ENCODE measurements at places on chromosomes 11 and 22.

DNA sequence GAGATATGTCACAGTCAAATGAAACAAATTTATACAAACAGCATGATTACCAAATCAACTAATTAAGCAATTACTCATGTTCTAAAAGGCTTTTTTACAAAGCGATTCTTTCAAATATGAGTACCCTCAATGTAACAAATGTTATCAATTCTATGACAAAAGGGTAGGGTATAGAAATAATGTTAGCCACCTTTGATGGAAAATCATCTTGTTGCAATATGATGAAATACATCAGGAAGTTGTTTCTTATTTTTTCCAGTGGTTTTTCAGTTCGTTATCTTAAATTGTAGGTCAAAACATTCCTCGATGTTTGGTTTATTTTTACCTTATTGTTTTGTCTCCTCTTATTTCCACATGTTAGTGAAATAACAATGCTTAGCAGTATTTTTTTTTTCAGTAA lies 6.5 kb downstream of the ARHGEF12 start:
- no peak for DNase-seq

DNA sequence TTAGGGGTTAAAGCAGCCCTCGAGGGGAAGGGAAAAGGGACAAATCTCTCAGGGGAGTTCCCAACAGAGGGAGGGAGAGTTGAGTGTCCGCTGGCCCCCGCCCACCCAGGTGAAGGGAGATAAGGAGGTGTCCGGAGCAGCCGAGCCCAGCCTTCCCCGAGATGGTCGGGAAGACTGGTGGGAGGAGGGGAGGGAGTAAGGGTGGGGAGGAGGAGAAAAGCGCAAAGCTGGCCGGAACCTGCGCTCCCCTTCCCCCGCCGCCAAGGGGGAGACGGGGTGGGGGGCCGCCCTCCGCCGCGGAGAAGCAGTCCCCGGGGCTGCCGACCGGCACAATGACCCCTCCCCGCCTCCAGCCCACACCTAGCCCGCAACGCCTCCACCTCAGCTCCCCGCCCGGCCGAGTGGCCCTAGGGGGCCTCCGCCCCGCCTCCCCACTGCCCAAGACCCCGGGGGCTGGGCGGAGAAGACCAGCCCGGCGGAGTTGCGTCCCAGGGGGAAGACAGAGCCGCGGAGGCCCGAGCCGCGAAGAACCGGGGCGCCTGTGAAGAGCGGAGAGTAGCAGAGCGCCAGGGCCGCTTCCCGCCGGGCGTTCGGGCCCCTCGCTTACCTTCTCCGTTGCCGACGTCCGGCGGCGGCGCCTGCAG lies 479 bp downstream of the RSF1 start:
- DNase-seq = peak; percentile 19

- no peak for DNase-seq
Measured at GRCh38 chr11:117299351-117300282, 8.5 kb downstream of the BACE1-AS start.

DNA sequence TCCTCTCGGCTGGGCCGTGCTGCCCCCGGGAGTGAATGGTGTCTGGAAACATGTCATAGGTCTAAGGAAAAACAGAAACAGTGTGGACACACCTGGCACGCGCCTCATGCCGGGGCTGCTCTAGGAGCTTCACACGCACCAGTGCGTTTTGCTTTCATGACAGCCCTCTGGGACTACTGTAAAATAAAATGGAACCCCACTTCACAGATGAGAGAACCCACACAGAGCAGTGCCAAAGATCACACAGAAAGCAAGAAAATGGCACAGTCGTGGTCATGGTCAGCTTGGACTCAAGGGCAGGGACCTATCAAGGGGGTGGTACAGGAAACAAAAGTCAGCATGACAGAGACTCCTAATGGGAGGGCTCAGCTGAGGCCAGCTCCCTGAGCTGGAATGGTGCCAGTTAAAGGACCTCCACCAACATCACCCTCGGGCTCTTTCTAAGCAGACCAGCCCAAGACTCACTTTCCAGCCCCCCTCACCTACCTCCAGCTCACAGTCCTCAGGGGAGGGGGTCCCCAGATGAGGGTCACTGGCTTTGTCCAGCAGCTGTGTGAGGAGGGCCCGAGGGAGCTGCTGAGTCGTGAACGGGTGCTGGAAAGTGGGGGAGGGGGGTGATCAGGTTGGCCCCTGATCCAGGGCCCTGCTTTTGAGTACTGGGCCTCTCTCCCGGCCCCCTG lies 3.3 kb downstream of the MAP4K2 start:
- DNase-seq = no peak

DNA sequence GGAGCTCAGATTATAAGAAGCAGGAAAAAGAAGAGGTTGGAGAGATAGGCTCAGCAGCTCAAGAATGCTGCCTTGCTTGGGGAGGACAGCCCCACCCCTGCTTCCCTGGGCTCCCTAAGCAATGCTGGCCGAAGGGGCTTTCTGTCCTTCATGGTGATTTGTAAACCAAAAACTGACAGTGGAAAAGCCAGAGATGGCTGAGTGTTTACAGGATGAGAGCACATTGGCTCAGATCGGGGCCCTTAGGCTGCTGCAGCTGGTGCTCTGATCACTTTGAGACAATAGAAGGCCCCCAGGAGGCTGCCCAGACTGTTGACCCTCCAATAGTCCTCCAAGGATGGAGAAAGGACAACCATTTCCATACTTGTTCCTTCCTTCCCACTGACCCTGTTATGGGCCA lies 28.8 kb upstream of the AMOTL1 start:
- no peak for DNase-seq

DNA sequence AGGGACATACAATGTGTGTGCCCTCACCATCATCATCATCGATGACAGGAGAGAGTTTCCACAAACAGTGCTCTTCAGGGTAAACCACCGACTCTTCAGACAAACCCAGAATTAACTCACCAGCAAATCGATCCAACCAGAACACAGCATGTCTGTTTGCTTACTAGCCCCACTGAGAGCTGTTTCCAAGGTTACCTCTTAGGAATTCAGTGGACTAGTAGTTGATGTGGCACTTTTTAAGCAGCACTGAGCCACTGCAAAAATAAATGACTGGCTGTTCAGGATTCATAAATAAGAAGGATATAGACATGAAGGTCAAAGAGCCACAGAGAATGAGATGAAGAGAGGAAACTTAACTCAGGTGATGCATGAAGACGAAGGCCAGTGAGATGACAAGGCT lies 83.1 kb downstream of the PARVA start:
- peak; percentile 56 for DNase-seq

DNA sequence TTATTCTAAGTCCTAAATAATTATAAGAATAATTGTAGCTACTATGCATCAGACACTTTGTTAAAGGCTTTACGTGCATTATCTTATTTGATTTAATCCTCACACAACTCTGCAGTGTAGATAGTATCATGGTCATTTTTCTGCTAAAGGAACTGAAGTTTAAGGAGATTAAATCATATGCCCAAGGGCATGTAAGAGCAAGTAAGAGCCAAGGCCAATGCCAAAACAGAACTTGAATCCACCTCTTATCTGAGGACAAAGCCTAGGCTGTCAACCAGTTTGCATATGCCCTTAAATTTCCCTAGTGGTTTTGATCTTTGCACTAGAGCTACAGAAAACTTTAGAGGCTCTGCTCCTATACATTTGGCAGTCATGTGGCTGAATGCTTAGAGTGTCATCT lies 65.6 kb upstream of the OR5AK2 start:
- no peak for DNase-seq

GRCh38 chr11:57941875-57942274 lies 81.8 kb upstream of the OR9Q1 start:
- DNase-seq = no peak

DNA sequence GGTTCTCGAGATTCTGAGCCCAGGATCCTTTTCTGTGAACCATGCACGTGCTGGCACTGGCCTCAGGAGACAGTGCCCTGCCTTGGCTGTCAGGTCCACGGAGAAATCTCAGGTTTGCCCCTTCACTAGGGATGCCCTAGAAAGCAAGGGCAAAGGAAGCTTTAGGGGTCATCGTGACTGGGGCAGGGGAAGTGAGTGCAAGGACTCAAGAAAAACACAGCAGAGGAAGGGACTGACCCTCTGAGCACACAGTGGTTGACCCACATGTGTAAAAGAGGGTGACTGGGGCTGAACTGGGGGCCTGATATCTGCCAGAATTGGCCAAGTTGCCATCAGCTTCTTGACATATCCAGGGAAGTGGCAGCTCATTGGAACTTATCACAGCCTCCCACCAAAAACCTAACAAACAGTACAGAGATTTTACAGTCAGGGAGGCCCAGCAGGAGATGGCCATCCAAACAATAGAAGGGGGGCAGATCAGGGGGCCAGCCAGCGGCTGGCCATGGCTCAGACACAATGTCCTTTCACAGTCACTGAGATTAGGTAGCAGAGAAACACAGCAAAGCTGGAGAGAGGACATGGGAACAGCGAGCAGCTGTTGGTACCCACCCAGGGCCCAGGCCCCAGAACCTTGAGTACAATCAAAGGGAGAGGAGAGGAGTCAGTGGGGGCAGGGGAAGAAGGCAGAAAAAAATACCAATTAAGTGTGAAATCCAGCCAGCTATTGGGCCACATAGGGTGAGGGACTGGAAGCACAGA lies 4.4 kb downstream of the TMEM121B start:
- DNase-seq = no peak

- DNase-seq = peak; percentile 14
Measured at GRCh38 chr22:32202539-32203180, 2.2 kb downstream of the RFPL2 start.

DNA sequence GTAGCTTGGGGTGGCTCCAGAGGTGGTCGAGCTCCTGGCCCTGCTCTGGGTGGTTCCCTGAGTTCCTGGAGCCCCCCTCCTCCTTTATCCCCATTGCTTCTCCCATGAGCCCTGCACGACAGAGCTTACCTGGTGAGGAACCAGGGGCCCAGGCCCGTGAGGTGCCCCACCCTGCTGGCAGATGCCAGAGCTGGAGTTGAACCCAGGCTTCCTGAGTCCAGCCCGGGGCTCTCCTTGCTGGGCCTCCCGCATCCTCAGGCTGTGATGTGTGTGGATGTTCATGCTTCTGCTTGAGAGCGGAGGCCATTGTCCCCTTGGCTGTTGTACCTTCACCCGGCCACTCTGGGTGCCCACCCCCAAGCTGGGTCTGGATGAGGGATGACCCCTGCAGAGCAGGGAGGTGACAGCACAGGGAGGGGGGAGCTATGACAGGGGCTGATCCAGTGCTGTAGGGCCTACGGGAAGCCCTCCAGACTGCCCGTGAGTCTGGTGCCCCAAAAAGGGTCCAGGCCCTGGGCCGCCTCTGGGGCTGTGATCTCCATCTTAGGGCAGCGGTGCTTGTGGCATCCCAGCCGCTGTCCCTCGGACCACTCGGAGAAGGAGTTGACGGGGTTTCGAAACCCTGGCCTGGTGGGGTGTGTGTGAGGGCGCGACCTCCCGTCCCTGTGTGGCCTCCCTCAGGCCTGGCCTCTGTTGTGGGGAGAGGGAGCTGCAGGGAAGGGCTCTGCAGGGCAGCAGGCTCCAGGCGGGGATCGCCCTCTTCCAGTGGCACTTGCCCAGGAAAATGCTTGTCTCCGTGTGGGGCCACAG lies 14.4 kb downstream of the MPPED1 start:
- no peak for DNase-seq

- no peak for DNase-seq
Measured at GRCh38 chr11:60658409-60658808, 41.0 kb upstream of the MS4A8 start.

DNA sequence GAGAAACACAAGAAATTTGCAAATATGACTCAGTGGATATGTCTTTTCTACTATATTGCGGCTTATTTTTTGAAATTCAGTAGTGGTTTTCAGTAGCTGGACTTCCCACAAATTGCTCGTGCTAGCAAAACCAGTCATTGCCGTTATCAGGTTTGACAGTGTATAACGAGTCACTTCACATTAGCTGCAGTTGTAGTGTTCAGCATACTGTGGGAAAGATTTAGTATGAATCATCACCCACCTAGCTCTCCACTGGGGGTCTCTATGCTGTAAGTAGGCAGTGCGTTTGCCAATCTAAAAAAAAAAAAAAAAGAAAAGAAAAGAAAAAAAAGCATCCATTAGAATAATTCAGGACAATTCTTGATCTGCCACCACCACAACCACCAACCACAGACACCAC lies 1318.9 kb downstream of the LRRC4C start:
- peak; percentile 95 for DNase-seq

- DNase-seq = peak; percentile 95
Measured at GRCh38 chr11:44842220-44842619, 108.5 kb downstream of the TP53I11 start.

DNA sequence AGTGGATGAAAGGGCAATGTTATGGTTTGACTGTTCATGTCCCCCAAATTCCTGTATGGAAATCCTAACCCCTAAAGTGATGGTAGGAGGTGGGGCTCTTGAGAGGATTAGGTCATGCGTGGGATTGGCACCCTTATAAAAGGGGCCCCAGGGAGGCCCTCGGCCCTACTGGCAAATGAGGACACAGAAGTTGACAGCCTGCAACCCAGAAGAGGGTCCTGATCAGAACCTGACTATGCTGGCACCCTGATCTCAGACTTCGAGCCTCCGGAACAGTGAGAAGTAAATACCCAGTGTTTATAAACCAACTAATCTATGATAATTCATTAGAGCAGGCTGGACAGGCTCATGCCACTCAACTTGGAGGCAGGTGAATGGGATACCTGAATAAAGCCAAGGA lies 8.7 kb downstream of the IFITM10 start:
- no peak for DNase-seq

- DNase-seq = no peak
Measured at GRCh38 chr22:41992496-41992895, 6.1 kb upstream of the WBP2NL start.

DNA sequence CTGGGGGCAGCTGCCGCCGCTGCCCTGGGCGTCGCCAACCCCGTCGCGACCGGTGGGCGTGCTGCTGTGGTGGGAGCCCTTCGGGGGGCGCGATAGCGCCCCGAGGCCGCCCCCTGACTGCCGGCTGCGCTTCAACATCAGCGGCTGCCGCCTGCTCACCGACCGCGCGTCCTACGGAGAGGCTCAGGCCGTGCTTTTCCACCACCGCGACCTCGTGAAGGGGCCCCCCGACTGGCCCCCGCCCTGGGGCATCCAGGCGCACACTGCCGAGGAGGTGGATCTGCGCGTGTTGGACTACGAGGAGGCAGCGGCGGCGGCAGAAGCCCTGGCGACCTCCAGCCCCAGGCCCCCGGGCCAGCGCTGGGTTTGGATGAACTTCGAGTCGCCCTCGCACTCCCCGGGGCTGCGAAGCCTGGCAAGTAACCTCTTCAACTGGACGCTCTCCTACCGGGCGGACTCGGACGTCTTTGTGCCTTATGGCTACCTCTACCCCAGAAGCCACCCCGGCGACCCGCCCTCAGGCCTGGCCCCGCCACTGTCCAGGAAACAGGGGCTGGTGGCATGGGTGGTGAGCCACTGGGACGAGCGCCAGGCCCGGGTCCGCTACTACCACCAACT lies 1.0 kb downstream of the FUT4 start:
- DNase-seq = no peak

DNA sequence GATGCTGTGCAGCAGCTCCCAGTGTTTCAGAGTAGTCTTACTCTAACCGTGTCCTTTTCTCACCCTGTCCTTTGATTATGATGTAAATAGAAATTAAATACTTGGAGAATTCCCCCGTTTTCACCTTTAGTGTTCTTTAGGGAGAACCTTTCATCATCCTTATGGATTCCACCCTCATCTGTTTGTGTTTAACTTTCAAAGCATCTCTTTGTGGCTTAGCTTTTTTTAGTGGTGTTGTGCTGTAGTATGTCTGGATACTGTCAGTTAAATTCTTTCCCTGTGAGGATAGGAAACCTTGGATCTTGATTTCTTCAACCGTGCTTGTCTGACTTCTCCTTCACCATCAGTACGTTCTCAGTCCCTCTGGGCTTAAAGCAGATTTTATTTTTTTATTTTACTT lies 48.5 kb downstream of the PPP6R3 start:
- DNase-seq = peak; percentile 18
